ENCODE measurements at places on chromosomes 3 and 15. TPM values are rescaled to one million over a fixed set of nuclear protein-coding genes. Genes with fewer than 3 reads are reported as not detected.
A peak's percentile ranks its signal among the peaks of the same experiment; 100 is the strongest.

KLHL40 gene
- total RNA-seq: not detected

DNA sequence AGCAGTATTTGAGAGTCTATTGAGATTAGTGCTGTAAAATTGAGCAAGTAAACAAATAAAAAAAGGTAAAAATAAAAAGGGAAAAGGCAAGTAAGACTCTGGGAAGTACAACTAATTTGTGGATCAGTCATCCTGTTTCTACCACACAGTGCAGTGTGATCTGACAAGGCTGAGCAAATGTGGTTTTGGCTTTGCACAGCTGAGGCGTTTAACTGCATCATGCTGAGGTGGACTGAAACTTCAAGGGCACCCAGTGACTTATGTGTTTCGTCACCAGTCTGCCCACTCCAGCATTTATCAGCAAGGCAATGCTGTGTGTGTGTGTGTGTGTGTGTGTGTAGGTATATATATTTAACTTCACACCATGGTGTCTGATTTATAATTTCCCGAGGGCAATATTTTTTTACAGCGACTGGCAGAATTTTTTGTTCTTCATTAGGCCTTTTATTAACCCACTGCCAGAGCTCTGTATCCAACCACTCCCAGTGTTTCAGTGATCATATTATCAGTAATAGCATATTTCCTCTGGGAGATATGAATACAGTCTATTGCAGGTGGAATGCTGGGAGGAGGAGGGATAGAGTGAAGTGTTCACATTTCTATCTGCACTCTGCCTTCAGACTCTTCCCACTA, 131.5 kb upstream of the SATB1 start:
- peak; percentile 75 for DNase-seq

DNA sequence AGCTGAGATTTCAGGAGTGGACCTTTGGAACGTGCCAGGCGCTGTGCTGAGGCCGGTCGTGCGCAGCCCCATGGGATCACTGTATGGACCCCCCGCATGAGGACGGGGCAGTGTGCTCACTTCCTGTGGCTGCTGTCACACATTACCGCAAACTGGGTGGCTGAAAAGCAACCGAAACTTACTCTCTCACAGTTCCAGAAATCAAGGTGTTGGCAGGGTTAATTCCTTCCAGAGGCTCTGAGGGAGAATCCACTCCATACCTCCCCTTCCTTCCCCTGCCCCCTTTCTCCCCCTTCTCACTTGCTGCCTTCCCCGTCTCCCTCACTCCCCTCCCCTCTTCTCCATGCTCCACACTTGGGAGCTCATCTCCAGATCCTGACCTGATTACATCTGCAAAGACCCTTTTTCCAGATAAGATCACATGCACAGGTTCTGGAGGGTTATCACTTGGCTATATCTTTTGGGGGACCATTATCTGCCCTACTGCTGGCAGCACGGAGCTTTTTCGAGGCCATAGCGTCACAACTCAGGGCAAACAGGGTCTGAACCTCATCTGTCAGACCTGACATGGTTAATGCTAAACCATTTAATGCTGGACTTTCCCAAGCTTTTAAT, 41.2 kb downstream of the KLF13 start:
- DNase-seq: peak; percentile 68

- DNase-seq: no peak
Measured at GRCh38 chr3:123329636-123330340, 119.1 kb downstream of the ADCY5 start.

DNA sequence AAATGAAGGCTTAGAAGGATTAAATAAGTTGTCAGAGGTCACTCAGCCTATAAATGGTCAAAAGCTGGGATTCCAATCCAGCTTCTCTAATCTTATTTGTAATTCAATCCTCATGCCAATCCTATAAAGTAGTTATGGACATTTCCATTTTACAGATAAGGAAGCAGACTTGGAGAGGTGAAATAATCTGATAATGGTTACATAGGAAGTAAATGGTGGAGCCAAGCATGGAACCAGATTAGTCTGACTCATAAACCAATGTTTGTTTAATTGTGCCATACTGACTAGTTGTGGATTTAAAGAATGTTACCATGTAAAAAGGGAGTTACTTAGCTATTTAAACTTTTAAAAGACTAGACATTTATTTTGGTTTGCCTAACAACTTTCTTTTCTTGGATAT, 59.7 kb downstream of the KCNAB1 start:
- no peak for DNase-seq

- DNase-seq: no peak
Measured at GRCh38 chr3:126050050-126050392, 33.9 kb downstream of the SLC41A3 start.

DNA sequence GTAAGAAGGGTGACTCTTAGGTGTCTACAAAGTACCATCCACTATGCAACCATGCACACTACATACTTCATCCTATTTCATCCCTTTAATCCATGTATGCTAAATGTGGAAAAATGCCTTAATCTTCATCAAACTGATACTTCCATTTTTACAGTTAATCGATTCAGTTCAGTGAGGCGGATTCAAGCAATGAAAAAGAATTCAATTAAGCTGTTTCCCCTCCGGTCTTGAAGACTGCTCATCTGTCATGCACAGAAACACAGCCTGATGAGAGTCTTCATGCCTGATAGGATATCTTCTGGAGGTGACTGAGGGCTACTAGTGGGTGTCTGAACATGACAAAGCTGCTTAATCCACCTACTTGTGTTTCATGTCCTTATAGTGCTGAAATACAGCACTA, 270.6 kb upstream of the ALCAM start:
- DNase-seq: no peak

DNA sequence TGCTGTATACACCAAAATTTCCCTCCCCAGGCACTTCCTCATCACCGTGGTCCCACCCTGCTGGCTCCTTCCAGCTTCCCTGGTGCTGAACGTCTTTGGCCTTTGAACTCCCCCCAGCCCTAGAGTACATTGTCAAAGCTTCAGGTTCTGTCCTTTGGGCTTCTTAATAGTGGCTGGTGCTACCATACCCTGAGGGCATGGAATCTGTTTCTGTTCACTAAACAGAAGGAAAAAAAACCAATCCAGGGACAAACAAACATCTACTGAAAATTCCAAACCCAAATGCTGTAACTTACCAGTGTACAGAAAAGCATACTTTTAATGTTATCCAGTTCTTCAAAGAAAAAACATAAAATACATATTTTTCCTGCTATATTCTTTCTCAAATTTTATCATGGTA, 148.7 kb downstream of the MYLK start:
- DNase-seq: no peak

SAMD7 gene
- not detected for total RNA-seq

CFAP92 gene
- 0.56 TPM for total RNA-seq
